Activated T-helper 17 cell treated with anti-CD3 and anti-CD28 coated beads, Interleukin-2, amount 50 U/mL, for 72 hours (primary cell): ENCODE measurements at places on chromosomes 12 and 14. TPM values are rescaled to one million over a fixed set of nuclear protein-coding genes. Genes with fewer than 3 reads are reported as not detected.
A peak's percentile ranks its signal among the peaks of the same experiment; 100 is the strongest.

- no peak for ATAC-seq
These were observed 1.5 kb upstream of the TM7SF3 start for GRCh38 chr12:27015730-27016076.

- peak; percentile 56 for ATAC-seq
These were observed 96.2 kb upstream of the PTPRB start for GRCh38 chr12:70733385-70733784.

- ATAC-seq: no peak
These were observed 107.0 kb downstream of the PAPLN start for GRCh38 chr14:73344319-73344718.

- ATAC-seq: peak; percentile 55
These were observed 21.3 kb downstream of the MLXIP start for GRCh38 chr12:122099856-122100255.

GRCh38 chr14:60805841-60806430 lies 71.4 kb downstream of the MNAT1 start:
- ATAC-seq: peak; percentile 97

- ATAC-seq: peak; percentile 86
These were observed 14.3 kb upstream of the PAPLN start for GRCh38 chr14:73223049-73223448.

DNA sequence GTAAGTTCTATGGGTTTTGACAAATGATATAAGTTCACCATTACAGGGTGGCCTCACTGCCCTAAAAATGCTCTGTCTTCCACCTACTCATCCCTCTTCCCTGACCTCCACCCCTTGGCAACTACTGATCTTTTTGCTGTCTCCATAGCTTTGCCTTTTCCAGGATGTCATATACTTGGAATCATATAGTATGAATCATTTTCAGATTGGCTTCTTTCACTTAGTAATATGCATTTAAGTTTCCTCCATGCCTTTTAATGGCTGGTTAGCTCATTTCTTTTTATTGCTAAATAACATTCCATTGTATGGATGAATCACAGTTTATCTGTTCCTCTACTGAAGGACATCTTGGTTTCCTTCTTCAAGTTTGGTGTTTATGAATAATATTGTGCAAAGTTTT lies 14.0 kb upstream of the PEX5 start:
- ATAC-seq: no peak

DNA sequence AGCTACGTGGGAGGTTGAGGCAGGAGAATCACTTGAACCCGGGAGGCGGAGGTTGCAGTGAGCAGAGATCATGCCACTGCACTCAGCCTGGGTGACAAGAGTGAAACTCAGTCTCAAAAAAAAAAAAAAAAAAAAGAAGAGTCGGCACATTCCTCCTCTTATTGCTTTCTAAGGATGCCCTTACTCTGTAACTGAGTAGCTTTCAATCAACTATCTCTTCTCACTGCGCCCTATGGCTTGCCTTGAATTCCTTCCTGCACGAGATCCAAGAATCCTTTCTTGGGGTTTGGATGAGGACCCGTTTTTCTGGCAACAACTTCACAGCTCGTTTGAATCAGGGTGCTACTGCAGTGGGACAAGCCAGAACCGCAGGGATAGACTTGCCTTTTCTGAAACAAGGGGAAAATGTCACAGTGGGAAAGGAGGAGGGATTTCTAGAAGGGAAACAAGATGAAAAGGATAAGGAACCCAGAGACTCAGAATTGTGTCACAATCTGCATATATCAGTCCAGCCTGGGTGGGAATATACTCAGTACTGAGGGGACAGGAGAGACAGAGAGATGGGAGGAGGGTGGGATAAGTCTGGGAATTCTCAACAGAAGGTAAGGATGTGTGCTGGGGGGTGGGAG lies 16.1 kb upstream of the RND1 start:
- no peak for ATAC-seq

GRCh38 chr14:63912286-63912685 lies 59.5 kb downstream of the SYNE2 start:
- ATAC-seq: no peak

DNA sequence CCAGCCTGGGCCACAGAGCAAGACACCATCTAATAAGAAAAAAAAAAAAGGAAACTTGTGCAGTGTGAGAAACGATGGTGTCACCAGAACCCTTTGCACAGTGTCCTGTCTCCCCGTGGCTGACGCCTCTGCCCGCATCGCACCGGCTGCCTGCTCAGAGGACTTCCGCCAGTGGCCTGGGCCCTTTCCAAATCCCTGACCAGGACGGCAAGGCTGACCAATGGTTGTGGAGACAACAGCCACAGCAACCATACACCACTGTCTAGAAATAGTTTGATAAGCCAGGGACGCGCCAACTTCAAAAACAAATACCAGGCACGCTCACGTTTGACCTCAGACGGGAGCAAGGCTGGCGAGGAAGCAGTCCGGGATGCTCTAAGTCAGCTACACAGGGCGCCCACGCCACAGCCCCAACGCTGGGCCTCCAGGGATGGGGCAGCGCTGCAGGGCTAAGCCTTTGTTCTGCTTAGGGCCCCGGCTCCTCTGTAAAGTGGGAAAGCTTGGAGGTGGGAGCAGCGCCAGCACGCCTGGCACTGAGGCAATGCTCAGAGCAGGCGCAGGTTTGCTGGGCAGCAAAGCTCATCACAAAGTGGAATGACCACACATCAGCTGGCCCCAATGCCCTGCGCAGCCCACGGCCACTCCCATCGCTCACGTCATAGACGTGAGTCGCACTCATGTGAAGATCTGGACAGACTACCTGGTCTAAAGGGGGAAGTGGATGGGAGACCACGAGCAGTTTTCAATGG lies 12.5 kb downstream of the PGAM5 start:
- ATAC-seq: no peak

- ATAC-seq: no peak
These were observed 927 bp downstream of the ABCB9 start for GRCh38 chr12:122965321-122965751.

GRCh38 chr12:80825506-80825905 lies 108.8 kb downstream of the MYF5 start:
- no peak for ATAC-seq

GRCh38 chr14:75254901-75255584 lies 23.6 kb upstream of the FOS start:
- ATAC-seq: no peak

- no peak for ATAC-seq
These were observed 188.9 kb downstream of the CAND1 start for GRCh38 chr12:67457778-67458665.

GRCh38 chr14:33899723-33900341 lies 51.0 kb downstream of the EGLN3 start:
- ATAC-seq: no peak

DNA sequence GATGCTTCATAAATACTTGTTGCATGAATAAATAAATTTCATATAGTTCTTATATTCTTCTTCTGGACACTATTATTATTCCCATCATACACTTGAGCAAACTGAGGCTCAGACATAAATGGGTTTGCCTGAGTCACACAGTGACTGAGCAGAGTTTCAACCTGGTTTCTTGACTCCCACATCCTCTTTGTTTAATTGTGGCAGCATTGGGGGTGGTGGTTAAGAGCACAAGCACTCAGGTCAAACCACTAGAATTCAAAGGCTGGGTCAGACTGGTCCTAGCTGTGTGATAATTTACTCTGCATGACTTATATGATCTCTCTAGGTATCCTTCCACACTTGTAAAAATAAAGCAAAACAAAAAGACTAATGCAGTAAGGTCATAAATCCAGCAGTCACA lies 274.9 kb upstream of the SRRM4 start:
- no peak for ATAC-seq

DNA sequence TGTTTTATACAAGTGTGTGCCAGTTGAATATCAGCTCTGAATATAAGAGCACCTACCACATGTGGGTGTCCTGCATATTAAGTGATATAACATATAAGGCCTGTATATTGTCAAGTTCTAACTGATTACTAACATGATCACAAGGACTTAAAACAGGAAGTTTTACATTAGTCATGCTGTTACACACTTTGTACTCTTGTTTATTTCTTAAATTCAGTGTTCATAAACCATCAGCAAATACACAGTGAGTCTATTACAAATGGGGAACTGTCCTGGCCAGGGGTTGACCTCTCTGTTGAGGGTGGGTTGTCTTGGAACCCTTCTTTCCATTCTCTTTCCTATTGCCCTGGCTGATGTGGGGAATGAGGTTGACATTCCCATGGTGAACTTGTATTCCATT lies 19.1 kb downstream of the HELB start:
- ATAC-seq: peak; percentile 54

DNA sequence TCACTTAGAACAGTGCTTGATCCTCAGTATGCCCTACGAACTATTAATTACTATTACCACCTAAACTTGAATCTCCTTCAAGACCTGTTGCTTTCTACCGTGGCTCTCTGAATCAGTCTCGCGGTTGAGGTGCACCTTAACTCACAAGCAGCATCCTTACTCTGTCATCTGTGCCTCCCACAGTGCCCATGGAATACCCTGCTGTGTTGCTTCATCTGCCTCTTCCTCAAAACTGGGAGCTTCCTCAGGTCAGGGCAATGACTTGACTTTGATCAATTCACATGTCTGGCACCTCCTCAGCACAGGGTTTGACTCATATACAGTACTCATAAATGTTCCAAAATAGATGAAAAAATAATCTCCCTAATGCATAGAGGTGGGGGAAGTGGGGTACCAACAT lies 305.9 kb downstream of the NUAK1 start:
- no peak for ATAC-seq

DNA sequence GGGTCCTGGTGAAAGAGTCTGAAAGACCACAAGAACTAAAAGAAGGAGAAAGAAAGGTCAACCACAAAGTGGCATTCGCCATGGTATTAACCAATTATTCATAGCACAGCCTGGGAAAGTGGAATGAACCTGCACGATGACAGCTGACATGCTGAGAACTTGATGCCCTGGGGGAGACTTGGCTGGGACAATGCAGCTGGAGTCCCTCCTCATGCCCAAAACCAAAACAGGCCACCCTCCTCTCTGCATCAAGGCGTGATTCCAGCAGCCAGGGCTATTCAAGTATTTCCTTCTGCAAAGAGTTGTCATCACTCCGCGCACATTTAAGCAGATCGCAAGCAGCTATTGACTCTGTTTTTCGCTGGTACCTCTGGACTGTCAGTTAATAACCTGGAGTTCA lies 167.1 kb upstream of the NOS1 start:
- ATAC-seq: no peak

DNA sequence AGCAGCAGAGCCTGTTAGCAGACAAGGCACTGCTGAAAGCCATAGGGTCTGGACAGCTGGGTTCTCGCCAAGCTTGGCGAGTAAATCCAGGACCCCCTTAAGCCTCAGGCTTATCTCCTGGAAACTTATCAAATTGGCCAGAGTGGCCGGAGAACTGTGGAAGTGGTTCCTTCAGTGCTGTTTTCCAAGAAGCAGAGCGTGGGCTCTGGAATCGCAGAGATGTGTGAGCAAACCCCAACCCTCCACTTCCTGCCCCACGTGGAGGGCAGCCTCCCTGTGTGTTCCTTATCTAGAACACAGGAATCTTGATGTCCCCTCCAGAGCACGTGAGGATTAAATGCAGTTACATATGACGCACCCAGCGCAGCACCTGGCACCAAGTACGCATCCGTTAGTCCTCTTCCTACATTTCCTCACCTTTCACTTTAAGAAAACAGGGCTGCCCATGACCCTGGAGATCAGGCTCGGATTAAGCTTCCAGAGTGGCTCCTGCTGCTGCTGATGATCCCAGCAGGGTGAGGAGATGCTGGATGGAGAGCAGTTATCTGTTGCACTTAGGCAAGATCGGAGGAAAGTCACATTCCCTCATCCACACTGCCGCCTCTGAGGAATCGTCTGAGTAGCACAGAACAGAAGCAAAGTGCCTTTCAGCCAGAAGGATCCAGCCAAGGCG lies 35.0 kb downstream of the MMAB start:
- ATAC-seq: no peak

DNA sequence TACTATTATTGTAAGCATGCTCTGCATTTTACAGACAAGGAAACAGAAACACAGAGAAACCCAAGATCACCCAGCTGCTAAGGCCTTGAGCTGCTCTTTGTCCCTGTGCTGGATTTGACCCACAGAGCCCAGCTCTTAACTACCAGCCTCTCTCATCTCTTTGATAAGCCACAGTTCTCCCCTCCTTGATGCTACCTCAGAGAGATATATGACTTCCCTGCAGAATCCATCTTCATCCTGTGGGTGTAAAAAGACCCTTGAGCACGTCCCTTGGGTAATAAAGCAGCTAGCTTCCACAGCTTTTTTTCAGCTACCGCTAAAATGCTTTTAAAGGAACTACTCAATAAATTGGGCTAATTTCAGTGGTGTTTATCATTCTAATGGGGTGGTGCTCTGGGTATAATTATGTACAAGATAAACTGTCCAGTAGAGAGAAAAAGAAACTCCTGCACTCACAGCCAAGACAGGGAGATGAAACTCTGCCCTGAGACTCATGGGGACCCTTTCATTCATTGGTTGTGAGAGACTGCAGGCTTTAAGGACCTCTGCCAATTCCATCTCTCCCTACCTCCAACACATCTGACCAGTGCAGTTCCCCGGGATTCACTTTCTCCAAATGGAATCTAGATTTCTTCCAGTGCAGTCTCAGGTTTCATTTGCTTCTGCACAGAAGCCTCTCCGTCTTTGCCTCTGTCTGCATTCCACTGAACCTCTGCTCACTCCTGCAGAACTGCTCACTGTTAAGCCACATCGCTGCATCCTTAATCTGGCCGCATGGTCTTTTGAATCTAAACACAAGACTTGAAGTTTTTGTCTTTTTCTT lies 24.7 kb upstream of the NTF3 start:
- ATAC-seq: no peak

DNA sequence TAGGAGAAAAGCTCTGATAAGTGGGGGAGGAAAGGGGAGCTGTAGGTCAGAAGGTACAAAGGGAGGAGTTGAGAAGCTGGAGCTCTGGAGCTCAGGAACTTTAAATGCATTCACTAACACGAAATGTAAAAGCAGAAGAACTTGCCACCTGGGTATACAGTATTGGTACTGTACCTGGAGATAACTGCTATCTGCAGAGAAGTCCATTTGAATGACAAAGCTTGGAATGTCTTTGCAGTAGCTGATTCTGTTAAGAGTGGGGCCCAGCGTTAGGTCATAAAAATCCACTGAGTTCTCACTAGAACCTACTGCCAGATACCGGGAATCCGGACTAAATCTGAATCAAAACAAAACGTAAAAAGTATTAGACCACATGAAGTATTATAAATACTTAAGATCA lies 55.6 kb downstream of the ZC3H14 start:
- no peak for ATAC-seq

Gene SMOC1
- not detected for total RNA-seq

Gene COX8C
- total RNA-seq: not detected

Gene CNPY2
- 86.5 TPM for total RNA-seq

Gene KRT73
- not detected for total RNA-seq

Gene PPP4R4
- 68.2 TPM for total RNA-seq

Gene NTS
- total RNA-seq: not detected

Gene FAM177A1
- 45.1 TPM for total RNA-seq

Gene KLRC1
- total RNA-seq: 0.26 TPM

Gene TMTC1
- total RNA-seq: not detected

Gene AQP5
- total RNA-seq: not detected

Gene RBMS2
- 1.1 TPM for total RNA-seq

Gene TAS2R7
- total RNA-seq: not detected

Gene KRT85
- total RNA-seq: not detected
